ENCODE measurements at places on chromosomes 3 and 15.

- DNase-seq = no peak
Measured at GRCh38 chr3:50324351-50325112, 2.0 kb upstream of the HYAL2 start.

DNA sequence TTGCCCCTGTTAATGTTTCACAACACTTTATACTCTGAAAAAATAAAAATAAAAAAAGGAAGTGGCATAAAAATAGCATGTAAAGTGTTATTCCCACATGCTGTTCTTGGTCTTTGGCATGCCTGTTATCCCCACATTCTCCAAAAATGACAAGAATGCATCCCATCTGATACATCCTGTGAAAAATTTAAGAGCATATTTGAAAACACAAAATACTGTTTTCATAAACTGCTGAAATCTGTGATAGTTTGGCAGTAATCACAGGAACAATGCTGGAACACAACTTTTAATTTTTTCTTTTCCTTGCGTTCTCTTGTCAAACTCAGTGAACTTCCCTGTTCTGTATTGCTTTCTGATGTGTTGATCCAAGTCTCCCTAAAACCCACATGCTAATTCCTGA is 288.8 kb downstream of the ROBO2 start:
- DNase-seq = no peak

DNA sequence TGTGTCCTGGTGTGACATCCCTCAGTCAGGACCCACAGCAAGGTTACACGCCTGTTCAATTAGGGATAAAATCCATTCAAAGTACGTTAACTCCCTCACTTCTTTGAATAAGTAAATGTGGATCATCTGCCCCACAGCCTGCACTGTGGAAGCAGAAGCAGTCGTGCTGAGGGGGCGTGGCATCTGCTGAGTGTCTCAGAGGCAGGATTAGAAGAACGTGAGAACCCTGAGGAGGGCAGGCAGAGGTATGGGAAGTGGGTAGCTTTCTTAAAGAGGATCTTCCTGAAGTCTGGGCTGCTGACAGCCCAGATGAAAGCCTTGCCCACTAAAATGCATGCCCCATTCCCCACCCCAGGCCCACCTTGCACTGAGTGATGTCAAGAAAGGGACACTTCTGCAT is 28.5 kb downstream of the CRABP1 start:
- no peak for DNase-seq

- no peak for DNase-seq
Measured at GRCh38 chr3:180911876-180912303, 580 bp upstream of the FXR1 start.

DNA sequence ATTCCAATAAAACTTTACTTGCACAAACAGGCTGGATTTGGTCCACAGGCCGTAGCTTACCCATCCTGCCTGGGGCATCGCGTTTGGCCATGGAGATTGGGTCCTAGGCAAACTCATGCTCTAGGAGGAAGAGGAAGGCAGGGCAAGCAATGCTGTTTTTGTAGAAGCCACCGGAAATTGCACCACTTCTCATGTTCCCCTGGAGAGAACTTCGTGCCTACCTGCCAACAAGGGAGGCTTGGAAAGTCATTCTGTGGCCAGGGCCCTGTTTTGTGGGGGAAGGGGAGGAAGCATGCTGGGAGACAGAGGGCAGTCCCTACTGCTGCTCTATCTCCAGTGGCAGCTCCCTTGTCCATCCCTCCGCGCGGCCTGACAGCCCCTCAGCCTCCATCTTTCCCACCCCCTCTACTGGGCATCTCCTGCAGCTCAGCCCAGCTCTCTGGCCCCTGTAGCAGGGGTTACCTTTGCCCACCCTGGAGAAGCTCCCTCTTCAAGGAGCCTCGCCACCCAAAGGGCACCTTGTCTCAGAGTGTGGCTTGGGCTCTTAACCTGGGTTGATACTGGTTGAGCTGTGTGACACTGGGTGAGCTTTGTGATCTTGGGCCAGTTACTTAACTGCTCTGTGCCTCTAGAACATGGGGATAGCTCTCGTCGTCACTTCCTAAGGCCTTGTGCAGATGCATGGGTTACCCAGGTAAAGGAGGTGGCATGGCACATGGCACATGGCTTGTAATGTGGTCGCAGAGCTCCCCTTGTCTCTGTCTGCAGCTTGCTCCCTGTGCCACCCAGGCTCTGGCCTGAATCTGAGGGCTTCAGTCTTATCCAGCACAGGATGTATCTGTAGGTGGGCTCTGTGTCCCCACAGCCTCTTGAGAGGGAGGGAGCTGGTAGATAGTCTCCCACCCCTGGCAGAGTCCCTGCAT is 6.1 kb downstream of the ABTB1 start:
- no peak for DNase-seq

DNA sequence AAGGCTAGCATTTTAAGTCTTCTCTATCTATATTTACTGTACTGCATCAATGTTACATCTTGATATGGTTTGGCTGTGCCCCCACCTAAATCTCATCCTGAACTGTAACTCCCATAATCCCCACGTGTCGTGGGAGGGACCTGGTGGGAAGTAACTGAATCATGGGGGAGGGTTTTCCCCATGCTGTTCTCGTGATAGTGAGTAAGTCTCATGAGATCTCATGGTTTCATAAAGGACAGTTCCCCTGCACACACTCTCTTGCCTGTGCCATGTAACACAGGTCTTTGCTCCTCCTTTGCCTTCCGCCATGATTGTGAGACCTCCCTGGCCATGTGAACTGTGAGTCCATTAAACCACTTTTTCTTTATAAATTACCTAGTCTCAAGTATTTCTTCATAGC is 161.5 kb downstream of the TBC1D5 start:
- DNase-seq = no peak

DNA sequence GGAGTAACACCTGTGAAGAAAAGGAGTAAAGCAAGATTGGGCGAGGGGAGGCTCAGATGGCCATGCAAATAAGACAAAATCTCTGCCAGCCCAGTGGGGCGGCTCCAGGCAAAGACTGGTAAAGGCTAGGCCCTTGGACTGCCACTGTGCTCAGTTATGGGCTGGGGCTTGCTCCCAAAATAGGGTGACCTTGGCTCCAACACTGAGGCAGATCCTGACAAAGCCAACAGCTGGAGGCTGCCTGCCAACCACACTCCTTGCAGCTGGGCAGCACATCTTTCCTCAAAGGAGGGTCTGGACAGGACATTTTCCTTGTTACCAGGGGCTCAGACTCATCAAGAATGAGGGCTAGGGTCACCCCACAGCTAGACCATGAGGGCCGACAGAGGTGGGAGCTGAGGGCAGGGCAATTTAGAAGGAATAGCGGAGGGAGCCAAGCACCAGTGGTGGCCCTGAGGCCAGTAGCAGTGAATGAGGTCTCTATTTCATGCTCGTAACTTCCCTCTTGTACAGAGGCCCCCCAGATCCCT is 86.1 kb downstream of the CHRD start:
- no peak for DNase-seq

GRCh38 chr3:30516238-30516637 is 90.2 kb upstream of the TGFBR2 start:
- DNase-seq = no peak

- DNase-seq = no peak
Measured at GRCh38 chr3:110180733-110181132, 843.4 kb upstream of the DPPA4 start.

- DNase-seq = no peak
Measured at GRCh38 chr3:61780016-61780415, 218.6 kb downstream of the PTPRG start.

DNA sequence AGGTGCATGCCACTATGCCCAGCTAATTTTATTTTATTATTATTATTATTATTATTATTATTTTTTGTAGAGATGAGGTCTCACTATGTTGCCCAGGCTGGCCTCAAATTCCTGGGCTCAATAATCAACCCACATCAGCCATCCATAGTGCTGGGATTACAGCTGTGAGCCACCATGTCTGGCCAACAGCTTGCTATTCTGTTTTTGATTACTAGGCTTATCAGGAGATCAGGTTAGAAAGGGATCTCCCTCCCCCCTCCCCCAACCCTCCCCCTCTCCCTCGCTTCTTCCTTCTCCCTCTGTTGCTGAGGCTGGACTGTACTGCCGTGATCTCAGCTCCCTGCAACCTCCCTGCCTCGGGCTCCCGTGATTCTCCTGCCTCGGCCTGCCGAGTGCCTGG is 8.6 kb downstream of the CLN6 start:
- no peak for DNase-seq

DNA sequence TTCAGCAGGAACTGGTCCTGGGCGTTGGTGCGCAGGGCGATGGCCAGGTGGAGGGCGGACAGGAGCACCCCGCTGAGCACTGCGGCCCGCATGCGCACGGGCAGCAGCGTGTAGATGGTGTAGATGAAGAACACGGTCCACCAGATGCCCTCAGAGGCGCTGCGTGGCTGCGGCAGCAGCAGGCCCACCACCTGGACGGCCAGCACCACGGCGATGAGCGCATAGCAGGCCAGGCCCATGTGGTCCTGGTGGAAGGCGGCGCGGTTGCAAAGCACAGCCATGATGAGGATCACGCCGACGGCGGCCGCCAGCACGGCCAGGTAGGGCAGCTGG is 1.5 kb downstream of the ADCY5 start:
- no peak for DNase-seq

All from stimulated activated CD4-positive, alpha-beta T cell treated with anti-CD3 and anti-CD28 coated beads, TNF-alpha, amount 100 ng/mL, for 1 hour (primary cell).